Kidney (tissue), 22 donors: ENCODE measurements at places on chromosomes 2 and 18. TPM values are rescaled to one million over a fixed set of nuclear protein-coding genes. Genes with fewer than 3 reads are reported as not detected.

HRH4 gene
- total RNA-seq = not detected

B3GNT7 gene
- total RNA-seq = 9.3 TPM

AQP4 gene
- total RNA-seq = 11.6 TPM

RUFY4 gene
- total RNA-seq = 0.69 TPM

DYNAP gene
- total RNA-seq = not detected

LYG1 gene
- 21.0 TPM for total RNA-seq

LYG2 gene
- not detected for total RNA-seq

SERPINB7 gene
- total RNA-seq = 0.47 TPM

BMP10 gene
- not detected for total RNA-seq

GRCh38 chr2:175304541-175304940 is 123.0 kb upstream of the ATP5MC3 start:
- no peak overlapping the region for H3K4me3 ChIP-seq
- no peaks in the 10 kb centered on the region for H3K4me1 ChIP-seq
- H3K27me3 ChIP-seq = no peaks in the 10 kb centered on the region
- no peak for DNase-seq
- H3K36me3 ChIP-seq = no peaks in the 10 kb centered on the region
- no peak overlapping the region for H3K27ac ChIP-seq

GRCh38 chr2:24076849-24077534 is 866 bp upstream of the SF3B6 start:
- peaks cover 18% of the 10 kb centered on the region for H3K36me3 ChIP-seq
- DNase-seq = peak; percentile 53
- H3K4me1 ChIP-seq = no peaks in the 10 kb centered on the region

GRCh38 chr2:128436479-128437203 is 118.0 kb upstream of the HS6ST1 start:
- no peak overlapping the region for H3K4me3 ChIP-seq
- no peak for DNase-seq

- peaks cover 13% of the 10 kb centered on the region for H3K36me3 ChIP-seq
- no peak overlapping the region for H3K27ac ChIP-seq
- no peaks in the 10 kb centered on the region for H3K4me1 ChIP-seq
- no peaks in the 10 kb centered on the region for H3K27me3 ChIP-seq
Measured at GRCh38 chr2:88737385-88737784, 45.9 kb downstream of the RPIA start.

DNA sequence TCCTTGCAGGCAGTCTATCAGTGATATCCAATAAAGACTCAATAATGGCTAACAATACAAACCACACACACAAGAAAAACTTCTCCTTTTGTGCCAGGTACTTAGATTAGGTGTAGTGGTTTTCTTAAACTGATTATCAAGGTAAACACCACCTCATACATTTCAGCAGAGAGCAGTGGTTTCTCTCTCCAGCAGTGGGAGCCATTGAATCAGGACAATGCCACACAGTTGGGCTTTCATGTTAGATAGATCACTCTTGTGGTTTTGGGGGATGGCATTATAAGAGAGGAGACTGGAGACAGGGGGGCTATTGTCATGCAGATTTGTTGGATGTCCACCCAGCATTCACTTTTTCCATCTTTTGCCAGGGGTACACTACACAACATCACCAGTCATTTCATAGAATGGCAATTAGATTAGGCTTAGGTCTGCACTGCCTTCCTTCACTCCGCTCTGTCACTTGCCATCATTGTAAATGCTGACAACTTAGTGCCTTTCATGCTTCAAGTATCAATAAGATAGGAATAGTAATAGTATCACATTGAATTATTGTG is 13.6 kb upstream of the IRS1 start:
- no peaks in the 10 kb centered on the region for H3K4me1 ChIP-seq
- no peaks in the 10 kb centered on the region for H3K36me3 ChIP-seq
- no peak overlapping the region for H3K4me3 ChIP-seq
- no peak overlapping the region for H3K27ac ChIP-seq
- no peaks in the 10 kb centered on the region for H3K27me3 ChIP-seq

GRCh38 chr2:124805060-124805459 is 780.0 kb downstream of the CNTNAP5 start:
- H3K36me3 ChIP-seq = no peaks in the 10 kb centered on the region
- no peaks in the 10 kb centered on the region for H3K4me1 ChIP-seq
- no peak overlapping the region for H3K4me3 ChIP-seq

- H3K27me3 ChIP-seq = no peaks in the 10 kb centered on the region
- H3K4me3 ChIP-seq = no peak overlapping the region
- DNase-seq = no peak
- no peaks in the 10 kb centered on the region for H3K36me3 ChIP-seq
- no peak overlapping the region for H3K27ac ChIP-seq
Measured at GRCh38 chr18:75656035-75656434, 228.5 kb upstream of the SMIM21 start.

DNA sequence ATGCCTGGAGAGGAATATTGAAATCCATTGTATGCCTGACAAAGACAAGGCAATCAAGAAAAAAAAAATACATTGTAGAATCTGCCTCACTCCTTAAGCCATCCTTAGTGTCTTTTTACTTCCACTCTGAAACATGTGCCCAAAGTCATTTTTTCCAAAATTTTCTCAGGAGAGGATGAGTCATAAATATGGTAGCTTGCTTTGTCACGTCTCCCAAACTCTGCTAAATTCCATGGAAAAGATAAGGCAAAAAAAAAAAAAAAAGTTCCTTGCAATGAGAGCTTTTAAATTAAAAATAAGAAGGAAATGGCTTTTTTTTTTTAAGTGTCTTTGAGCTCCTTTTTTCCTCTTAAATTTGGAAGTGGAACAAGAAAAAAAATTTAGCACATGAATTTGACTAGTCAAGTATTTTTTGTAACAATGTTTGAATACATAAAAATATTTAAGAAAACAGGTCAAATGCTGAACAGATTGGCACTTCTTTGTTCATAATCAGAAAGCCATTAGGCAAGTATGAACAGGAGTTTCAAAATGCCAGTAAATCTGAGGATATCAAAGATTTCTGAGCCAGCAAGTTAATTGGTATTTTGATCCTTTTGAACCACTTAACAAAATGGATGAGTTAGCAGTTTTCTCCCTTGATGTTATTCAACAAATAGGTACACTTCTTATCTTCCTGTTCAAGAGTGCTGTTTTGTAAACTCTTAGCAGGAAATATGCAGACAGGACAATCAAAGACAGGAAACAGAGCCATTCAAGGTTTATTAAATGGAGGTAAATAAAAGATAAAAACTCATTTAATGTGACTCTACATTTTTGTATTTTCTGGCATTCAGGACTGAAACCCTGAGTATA is 247.3 kb upstream of the SP5 start:
- no peaks in the 10 kb centered on the region for H3K27me3 ChIP-seq
- H3K4me1 ChIP-seq = peaks cover 2% of the 10 kb centered on the region
- DNase-seq = no peak
- H3K4me3 ChIP-seq = no peak overlapping the region

GRCh38 chr18:70158992-70159717 is 46.3 kb downstream of the RTTN start:
- no peak overlapping the region for H3K4me3 ChIP-seq
- H3K27ac ChIP-seq = no peak overlapping the region
- H3K4me1 ChIP-seq = no peaks in the 10 kb centered on the region

- H3K4me1 ChIP-seq = no peaks in the 10 kb centered on the region
- H3K4me3 ChIP-seq = no peak overlapping the region
- DNase-seq = no peak
- no peaks in the 10 kb centered on the region for H3K36me3 ChIP-seq
Measured at GRCh38 chr18:69444221-69444620, 43.5 kb downstream of the DOK6 start.

- H3K27me3 ChIP-seq = no peaks in the 10 kb centered on the region
- DNase-seq = peak; percentile 87
- H3K36me3 ChIP-seq = no peaks in the 10 kb centered on the region
Measured at GRCh38 chr2:18311420-18312195, 248.8 kb downstream of the RDH14 start.

- no peak overlapping the region for H3K4me3 ChIP-seq
- H3K27me3 ChIP-seq = no peaks in the 10 kb centered on the region
- H3K27ac ChIP-seq = no peak overlapping the region
Measured at GRCh38 chr2:107107351-107107750, 221.4 kb upstream of the ST6GAL2 start.

DNA sequence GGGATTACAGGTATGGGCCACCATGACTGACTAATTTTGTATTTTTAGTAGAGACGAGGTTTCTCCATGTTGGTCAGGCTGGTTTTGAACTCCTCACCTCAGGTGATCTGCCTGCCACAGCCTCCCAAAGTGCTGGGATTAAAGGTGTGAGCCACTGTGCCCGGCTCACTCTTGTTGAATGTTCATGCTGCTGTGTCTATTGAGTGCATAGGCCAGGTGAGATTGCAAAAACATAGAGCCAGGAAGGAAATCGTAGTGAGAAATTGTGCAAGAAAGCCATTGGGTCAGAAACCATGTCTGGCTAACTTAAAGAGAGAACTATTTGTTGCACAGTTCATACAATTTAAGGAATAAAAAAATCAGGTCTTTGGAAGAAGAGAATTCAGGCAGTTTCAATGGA is 45.5 kb upstream of the FZD5 start:
- DNase-seq = no peak
- peaks cover 17% of the 10 kb centered on the region for H3K4me1 ChIP-seq
- no peaks in the 10 kb centered on the region for H3K36me3 ChIP-seq
- H3K27ac ChIP-seq = no peak overlapping the region
- no peak overlapping the region for H3K4me3 ChIP-seq

- H3K4me3 ChIP-seq = no peak overlapping the region
- no peak overlapping the region for H3K27ac ChIP-seq
- peaks cover 2% of the 10 kb centered on the region for H3K36me3 ChIP-seq
Measured at GRCh38 chr2:54149638-54150441, 34.4 kb downstream of the ACYP2 start.

DNA sequence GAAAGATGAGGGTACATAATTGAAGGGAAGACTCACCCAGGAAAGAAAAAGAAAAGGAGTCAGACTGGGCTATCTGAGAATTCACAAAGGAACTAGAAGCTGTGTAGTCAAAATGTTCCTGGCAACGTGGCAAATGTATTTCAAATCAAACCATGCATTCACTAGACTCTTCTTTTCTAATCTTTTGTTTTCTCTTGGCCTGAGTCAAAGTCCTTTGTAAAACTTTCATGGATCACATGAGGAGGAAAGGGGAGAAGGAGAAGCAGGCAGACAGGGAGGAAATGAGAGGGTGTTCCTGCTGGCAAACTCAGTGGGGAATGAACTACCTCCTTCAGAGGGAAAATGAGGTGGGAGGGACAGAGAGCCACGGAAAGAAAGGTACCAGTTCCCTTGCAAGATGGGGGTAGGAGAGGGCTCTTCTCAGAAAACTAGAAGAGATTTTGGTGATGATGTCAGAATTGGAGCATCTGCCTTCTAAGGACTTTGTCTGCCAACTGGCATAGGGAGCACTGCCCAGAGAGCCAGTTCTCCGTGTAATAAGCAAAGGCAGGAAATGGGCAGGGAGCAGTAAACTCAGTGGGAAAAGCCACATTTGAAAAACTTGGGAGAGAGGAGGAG is 51.4 kb downstream of the SLC8A1 start:
- H3K27me3 ChIP-seq = no peaks in the 10 kb centered on the region
- no peak for DNase-seq
- H3K27ac ChIP-seq = no peak overlapping the region

DNA sequence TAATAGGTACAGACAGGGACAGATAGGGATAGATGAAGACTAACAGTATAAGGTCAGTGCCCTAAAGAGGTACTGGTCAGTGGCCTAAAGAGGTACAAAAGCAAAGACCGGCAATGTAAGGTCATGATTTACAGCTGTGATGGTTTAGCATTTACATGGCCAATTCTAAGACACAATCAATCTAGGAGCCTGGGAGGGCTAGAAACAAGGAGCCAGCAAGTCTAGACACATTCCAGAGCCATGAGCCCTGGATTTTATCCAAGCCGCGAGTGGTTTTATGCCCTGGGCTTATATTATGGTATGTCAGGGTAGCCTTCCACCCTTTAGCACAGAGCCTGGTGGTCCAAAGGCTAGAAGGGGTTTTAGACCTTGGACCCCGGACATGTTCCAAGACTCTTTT is 124.2 kb downstream of the CBLN2 start:
- H3K4me1 ChIP-seq = no peaks in the 10 kb centered on the region
- no peak overlapping the region for H3K4me3 ChIP-seq
- H3K27me3 ChIP-seq = no peaks in the 10 kb centered on the region
- DNase-seq = no peak

DNA sequence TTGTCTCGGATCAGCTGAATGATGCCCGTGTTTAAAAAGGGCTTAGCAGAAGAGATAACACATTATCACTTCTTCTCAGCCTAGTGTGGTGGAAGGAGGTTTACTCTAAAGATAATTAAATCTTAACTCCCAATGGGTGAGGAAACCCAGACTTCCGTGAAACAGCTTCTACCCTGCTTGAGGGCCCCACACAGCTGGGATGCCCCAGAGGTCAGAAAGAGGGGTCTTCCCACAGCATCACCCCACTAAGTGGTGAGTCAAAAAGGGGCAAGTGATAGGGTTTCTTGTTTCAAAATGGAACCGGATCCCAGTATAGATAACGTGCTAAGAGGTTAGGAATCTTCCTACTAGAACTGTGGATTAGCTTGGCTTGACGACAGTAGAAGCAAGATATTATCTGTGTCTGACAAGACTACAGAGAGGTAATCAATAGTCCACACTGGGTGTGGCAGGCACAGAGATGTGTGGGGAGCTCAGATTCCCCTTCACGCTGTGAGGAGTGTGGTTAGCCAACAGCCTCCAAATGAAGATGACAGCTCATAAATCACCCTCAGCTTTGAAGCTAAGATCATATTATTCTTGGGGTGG is 129.6 kb upstream of the COPS8 start:
- DNase-seq = no peak
- H3K36me3 ChIP-seq = no peaks in the 10 kb centered on the region
- H3K4me1 ChIP-seq = no peaks in the 10 kb centered on the region
- H3K27ac ChIP-seq = no peak overlapping the region
- H3K4me3 ChIP-seq = no peak overlapping the region
- H3K27me3 ChIP-seq = no peaks in the 10 kb centered on the region

- no peaks in the 10 kb centered on the region for H3K27me3 ChIP-seq
- no peaks in the 10 kb centered on the region for H3K36me3 ChIP-seq
- no peak for DNase-seq
- H3K27ac ChIP-seq = no peak overlapping the region
Measured at GRCh38 chr2:100130595-100131391, 11.6 kb downstream of the AFF3 start.

DNA sequence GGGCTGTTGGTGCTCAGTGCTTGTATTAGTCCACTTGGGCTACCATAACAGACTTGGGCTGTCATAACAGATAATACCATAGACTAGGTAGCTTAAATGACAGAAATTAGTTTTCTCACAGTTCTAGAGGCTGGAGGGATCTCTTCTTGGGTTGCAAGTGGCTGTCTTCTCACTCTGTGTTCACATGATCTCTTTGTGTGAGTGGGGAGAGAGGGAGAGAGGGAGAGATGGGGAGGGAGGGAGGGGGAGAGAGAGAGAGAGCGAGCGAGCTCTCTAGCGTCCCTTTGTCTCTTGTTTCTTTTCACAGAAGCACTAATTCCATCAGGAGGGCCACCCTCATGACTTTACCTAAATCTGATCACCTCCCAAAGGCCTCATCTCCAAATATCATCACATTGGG is 4.5 kb upstream of the XRCC5 start:
- H3K36me3 ChIP-seq = peaks cover 3% of the 10 kb centered on the region
- no peak overlapping the region for H3K4me3 ChIP-seq
- H3K4me1 ChIP-seq = no peaks in the 10 kb centered on the region
- DNase-seq = no peak
- H3K27me3 ChIP-seq = no peaks in the 10 kb centered on the region
